ENCODE measurements at places on chromosomes 1 and 21.

DNA sequence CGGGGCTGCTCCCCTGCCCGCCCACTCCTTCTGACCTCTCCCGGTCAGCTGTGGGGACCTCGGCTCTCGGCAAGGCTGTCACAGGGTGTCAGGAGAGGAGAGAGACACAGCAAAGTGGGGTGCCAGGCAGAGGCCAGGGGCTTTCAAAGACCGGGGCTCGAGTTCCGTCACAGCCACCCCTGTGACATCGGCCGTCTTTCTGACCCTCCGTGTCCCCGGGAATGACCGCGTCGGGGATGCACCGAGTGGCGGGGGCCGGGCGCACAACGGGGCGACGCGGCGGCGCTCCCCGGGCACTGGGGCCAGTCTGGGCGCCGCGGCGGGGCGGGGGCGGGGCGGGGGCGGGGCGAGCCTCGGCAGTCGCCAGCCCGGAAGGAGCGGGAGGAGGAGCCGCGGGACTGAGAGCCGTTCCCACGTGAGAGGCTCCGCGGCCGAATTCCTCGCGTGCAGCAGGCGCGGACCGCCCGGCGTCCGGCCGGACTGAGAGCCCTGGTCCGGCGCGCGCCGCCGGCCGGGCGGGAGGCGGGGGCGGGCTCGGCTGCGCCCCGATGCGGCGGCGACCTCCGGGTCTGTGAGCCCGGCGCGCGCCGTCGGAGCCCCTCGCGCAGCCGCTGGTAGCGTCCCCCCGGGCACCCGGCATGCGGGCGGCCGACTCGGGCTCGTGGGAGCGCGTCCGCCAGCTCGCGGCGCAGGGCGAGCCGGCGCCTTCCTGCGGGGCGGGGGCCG, 229.7 kb upstream of the TMEM51 start:
- peak; percentile 35 for DNase-seq

DNA sequence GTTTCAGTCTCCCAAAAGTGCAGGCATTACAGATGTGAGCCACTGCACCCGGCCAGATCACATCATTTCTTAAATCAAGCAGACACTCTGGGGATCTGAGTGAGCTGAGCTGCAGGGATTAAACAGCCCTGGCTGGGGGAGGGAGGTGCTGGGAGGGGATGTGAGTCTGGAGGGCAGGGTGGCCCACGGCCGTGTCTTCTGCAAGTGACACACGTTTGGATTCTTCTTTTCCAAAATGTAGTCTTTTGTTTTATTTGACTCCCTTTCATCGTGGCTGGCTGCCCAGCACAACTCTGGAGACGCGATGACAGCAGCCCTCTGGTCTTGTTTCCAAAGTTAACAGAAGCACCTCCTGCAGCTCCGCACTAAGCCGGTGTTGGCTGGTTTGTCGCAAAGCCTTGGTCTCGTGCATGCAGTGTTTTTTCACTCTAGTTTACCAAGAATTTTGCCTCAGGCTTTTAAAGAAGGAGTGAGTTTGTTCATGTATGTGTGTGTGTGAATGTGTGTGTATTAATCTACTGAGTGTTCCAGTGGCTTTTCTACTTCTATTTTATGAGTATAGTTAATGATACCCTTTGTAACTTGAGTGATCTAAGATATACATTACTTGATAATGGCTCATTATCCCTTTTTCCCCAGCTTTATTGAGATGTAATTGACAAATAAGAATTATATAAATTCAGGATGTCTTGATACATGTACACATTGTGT, 2.8 kb upstream of the KRTAP10-5 start:
- no peak for DNase-seq

DNA sequence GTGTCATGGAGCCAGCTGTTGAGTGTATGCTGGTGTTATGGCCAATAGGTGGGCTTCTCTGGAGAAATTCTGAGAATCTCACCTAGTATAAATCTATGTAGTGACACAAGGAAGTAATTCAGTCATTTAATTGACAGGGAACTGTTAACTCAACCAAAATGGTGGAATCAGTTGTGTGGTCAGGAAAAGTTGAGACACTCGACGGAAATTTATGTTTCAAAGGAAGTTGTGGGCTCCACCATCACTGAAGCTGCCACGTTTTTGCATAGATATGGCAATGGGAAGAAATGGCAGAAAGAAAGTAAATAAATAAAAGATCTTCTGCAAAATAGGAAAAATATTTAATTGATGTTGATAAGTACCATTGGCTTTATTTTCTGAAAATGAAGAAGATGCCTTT, 84.5 kb downstream of the ATP6V1G3 start:
- DNase-seq, result no peak

- DNase-seq, result no peak
Measured at GRCh38 chr1:42765269-42765668, 1.6 kb downstream of the P3H1 start.
